Right atrium auricular region (tissue), 2 donors: ENCODE measurements at places on chromosomes 1 and 21.

DNA sequence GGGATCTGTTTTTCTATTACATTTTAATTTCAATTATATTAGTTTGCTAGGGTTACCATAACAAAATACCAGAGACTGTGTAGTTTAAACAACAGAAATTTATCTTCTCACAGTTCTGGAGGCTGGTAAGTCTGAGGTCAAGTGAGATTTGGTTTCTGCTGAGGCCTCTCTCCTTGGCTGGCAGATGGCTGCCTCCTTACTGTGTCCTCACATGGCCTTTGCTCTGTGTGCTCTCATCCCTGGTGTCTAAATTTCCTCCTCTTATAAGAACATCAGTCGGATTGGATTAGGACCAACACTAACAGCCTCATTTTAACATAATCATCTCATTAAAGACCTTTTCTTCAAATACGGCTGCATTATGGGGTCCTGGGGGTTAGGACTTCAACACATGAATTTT is 195.2 kb upstream of the CHODL start:
- DNase-seq = no peak

DNA sequence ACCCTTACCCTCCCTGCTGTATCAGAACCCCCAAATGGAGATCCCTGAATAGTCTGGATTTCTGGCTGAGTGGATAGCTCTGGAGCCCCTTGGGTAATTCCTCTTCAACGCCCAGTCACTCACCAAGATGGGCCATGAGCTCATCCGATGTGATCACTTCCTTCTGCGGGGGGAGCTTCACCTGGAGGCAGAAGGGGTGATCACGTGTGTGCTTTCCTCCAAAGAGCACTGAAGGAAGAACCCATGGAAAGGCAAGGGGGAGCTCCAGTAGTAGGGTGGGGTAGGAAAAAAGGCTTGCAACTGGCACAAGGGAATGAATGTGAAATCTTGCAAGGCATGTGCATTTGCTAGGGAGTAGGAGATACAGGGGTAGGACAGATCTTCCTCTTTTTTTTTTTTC is 5.1 kb downstream of the MINDY1 start:
- DNase-seq = no peak

GRCh38 chr21:36959020-36959835 is 7.2 kb downstream of the HLCS start:
- no peak for DNase-seq

GRCh38 chr21:44805859-44806258 is 4.2 kb upstream of the UBE2G2 start:
- DNase-seq = no peak

GRCh38 chr1:177289532-177289931 is 118.8 kb downstream of the BRINP2 start:
- no peak for DNase-seq

- no peak for DNase-seq
Measured at GRCh38 chr1:46747683-46748288, 28.9 kb upstream of the EFCAB14 start.

GRCh38 chr1:221089273-221089672 is 210.0 kb downstream of the HLX start:
- DNase-seq = no peak

- DNase-seq = no peak
Measured at GRCh38 chr1:184791550-184791900, 36.9 kb upstream of the EDEM3 start.

GRCh38 chr1:42941640-42942330 is 16.9 kb downstream of the SLC2A1 start:
- DNase-seq = peak; percentile 84

DNA sequence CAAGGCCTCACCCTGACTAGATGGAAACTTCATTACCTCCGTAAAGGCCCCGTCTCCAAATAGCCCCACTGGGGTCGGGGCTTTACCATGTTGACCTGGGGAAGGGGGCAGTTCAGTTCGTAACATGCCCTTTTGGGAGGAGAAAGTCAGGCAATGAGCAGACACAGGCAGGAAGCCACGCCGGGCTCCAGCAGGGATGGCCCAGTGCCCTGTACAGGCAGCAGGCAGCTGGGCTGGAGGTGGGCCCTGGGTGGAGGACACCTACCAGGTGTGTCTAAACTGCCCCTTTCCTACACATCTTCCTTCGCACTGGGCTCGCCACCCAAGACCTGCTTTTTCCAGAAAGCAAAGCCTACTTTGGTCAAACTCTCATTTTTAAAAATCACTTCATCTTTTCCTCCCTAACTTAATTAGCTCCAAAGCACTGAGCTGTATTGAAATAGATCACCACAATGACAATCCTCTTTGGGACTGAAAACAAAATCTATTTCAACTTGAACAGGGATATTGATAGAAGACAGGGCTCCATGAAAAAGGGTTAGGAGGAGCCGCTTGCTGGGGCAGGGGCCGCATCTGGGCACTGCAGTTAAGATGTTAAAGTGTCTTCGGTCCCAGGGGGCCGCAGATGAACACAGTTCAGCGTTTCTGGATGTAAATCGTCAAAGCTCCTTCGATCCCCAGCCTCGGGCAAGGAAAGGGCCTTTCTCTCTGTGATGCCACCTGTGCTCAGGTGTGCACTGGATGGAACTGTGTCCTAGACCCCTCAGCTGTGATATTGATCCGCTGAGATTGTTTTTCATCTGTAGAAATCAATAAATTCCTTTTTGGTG is 104.6 kb downstream of the PDE9A start:
- no peak for DNase-seq

GRCh38 chr21:26973226-26973625 is 6.3 kb upstream of the ADAMTS5 start:
- DNase-seq = no peak

GRCh38 chr1:62993844-62994243 is 209.9 kb downstream of the ATG4C start:
- DNase-seq = no peak

GRCh38 chr1:212968368-212968863 is 18.1 kb downstream of the VASH2 start:
- no peak for DNase-seq

DNA sequence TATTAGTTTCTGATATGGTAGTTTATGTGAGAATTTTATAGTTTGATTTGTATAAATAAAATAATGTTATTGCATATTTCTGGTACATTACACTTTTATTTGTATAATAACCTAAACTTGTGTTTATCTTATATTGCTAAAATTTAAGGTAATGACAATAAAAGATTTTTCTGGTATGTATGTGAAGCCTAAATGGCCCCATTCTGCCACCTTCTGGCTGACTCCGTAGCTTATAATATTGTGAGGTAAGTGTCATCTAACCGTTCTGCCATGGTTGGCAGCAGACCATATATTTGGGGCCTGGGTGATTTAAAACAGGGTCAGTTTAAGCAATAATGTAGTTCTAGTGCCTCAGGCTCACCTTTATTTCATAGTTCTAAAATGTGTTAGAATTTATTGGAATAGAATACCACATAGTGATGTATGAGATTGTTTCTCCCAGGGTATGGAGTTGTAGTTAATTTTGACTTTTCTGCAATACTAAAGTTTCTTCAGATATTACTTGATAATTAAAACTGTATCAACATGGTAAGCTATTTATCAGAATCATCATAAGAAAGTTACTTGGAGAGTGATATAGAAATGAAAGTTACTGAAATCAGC is 21.2 kb upstream of the PRKACB start:
- no peak for DNase-seq

DNA sequence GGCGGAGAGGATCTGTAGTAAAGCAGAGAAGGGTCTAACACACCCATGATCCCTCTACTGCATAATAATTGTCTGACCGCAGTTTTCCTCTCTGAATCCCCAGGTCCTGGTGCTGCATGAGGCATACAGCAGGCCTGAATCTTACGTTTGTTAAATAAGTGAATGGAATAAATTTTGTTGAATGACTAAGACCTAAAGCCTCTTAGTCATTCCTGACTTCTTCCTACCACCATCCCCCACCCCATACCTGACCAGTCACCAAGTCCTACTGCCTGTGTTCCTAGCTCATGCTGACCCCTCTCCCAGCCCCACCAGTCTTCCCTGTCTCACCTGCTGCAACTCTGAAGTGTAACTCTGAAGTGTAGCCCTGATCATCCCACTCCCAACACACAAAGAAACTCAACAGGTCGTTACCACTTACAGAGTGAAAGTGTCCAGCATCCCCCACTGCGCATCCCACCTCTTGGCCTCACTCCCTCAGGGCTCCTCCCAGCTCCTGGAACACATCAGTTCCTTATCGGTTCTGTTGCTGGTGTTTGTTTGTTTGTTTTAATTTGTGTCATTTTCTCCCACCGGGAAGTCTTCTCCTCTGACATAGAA is 9.7 kb downstream of the GJA5 start:
- DNase-seq = no peak

- no peak for DNase-seq
Measured at GRCh38 chr21:41016472-41016871, 151.5 kb upstream of the BACE2 start.

DNA sequence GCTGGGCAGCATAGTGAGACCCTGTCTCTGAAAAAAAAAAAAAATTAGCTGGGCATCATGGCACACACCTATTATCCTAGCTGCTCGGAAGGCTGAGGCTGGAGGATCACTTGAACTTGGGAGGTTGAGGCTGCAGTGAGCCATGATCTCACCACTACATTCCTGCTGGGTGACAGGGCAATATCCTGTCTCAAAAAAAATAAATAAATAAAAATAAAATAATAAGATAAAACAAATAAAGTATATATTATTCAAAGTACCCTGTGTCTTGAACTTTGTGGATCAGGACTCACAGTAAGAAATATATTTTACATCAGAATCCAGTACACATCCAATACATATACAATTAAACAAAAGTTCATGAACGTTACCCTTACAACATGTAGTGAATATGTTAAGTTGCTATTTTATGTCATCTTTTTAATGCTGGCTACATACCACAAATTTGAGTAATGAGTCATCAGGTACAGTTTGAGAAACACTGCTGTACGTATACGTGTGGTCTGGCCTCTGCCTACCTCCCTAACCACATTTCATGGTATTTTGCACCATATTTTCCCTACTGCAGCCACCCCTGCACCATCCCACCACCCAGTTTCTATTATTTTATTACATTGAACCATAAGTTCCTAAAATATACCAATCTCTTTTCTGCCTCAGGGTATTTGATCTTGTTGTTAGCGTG is 4.4 kb downstream of the NME7 start:
- no peak for DNase-seq

DNA sequence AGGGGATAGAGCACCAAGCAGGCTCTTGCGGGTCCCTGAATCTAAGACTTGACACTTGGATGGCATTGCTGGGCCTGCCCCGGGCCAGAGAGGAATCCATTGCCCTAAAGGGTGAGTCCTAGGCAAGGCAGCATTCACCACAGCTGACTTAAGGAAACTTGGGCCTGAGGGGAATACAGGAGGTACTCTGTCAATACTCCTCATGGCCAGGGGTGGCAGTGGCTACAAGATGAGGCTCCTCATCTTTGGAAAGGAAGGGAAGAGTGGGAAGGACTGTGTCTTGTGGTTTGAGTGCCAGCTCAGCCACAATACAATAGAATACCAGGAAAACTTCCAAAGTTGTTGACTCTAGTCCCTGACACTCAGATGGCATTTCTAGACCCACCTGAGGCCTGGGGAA is 5.1 kb downstream of the KRTAP22-1 start:
- DNase-seq = no peak

DNA sequence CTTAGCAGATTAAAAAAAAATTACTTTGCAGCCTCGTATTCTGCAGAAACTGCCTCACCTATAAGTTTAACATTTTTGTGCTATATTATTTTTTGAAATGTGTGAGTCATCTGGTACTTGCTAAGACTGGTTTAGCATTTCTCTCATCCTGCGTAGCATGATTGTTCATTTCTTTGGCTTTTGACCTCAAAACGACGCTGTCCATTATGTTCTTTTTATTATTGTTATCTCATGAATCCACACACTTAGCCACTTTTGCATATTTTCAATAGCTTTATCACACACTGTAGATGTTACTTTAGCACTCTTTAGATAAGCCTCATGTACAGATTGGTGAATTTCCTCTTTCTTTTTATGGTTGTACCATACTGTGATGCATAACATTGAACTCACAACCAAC is 1004.9 kb upstream of the NCAM2 start:
- no peak for DNase-seq

DNA sequence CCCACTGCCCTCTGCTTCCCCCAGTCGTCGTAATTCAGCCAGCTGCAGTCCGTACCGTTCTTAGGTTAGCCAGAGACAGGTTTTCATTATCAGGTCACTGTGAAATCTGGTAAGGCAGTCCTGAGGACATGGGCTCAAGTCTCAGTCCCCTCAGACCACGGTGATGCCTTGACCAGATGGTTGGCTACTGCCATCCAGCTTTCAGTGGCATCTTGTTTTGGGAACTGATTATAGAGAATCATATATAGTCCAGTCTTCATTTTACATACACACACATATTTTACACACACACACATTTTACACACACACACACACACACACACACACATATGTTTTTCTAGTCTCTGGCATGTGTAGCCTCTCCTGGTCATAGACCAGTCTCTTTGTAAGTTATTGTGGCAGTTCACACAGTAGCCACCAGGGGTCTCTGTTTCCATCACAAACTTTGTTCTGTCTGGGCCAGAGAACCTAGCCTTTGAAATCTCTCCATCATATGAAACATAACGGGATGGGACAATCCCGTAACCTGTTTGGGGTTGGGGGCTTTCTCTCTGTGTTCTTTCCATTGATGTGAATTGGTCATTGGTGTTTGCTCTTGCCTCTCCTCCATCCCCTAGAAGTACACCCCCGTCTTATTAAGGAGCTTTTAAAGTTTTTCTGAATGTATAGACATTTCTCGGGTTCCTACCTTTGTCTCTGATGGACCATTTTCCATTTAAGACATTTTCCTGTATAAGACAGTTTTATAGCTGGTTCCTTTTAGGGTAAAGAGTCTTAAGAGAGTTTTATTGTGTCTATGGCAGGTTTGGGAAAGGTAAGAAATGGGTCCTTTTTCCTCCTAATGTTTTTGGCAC is 8.4 kb upstream of the IKBKE start:
- peak; percentile 87 for DNase-seq

DNA sequence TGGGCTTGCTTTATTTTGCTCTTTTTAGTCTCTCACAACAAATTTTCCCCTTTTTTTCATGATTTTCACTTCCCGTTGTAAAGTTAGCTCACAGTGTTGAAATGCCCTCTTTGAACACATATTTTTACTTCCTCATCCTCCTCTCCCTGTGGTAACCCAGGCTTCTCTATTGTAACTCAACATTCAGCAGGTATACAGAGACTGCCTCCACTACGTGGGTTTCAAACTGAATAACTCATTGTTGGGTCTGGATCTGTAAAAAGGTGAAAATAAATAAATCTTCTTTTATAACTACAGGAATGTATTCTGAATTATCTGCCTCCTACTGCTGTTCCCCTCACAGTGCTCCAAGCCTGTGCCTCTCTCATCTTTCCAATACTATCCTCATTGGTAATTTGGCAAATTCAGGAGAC is 166.4 kb downstream of the RUNX1 start:
- DNase-seq = no peak

DNA sequence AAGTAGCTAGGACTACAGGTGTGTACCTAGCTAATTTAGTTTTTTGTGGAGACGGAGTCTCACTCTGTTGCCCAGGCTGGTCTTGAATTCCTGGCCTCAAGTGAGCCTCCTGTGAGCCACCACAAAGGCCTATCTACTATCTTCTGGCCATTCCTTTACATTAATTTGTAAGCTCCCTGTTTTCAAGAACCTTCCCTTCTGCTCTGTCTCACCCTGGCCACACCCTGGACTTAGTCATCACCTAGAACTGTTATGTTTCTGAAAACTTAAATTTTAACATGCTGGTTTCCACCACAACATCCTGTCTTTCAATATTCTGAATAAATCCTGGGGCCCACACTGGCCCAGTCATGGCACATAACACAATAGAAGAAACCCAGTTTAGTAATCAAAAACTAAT is 4.9 kb upstream of the B4GALT3 start:
- no peak for DNase-seq
